Left lung (tissue), 14 donors: ENCODE measurements at places on chromosomes 6 and 20. TPM values are rescaled to one million over a fixed set of nuclear protein-coding genes. Genes with fewer than 3 reads are reported as not detected.
A peak's percentile ranks its signal among the peaks of the same experiment; 100 is the strongest.

- DNase-seq: no peak
Measured at GRCh38 chr6:157272866-157273755, 50.2 kb downstream of the TMEM242 start.

- peak; percentile 85 for DNase-seq
Measured at GRCh38 chr6:45946352-45946751, 69.3 kb downstream of the CLIC5 start.

Gene IL17A
- not detected for total RNA-seq

DNA sequence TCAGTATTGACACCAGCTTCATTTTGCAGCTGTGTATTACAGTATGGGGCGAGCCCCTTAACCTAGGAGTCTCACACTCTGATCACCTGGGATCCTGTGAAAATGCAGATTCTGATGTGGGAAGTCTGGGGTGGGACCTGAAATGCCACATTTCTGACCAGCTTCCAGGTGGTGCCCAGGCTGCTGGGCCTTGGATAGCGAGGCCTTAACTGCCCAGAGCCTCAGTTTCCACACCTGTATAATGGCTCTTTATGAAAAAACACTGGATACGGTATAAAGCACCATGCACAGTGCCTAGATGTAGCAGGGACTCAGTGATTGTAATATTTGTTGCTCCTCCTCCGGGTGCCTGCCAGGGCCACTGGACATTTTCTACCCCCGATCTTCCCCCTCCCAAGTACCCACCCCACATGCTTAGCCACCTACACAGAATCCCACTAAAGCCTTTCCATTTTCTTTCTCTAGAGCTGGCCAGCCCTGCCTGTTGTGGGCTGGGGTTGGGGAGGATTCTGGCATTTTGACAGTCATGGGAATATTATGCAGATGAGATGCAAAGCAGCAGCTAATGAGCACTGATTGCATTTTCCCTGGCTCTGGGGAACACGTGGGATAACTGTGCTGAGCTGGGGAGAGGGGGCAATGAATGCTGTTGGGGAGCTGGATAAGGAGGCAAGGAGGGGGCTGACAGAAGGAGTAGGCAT is 44.8 kb downstream of the SPDEF start:
- DNase-seq: no peak

Gene ARFGEF3
- total RNA-seq: 16.9 TPM

DNA sequence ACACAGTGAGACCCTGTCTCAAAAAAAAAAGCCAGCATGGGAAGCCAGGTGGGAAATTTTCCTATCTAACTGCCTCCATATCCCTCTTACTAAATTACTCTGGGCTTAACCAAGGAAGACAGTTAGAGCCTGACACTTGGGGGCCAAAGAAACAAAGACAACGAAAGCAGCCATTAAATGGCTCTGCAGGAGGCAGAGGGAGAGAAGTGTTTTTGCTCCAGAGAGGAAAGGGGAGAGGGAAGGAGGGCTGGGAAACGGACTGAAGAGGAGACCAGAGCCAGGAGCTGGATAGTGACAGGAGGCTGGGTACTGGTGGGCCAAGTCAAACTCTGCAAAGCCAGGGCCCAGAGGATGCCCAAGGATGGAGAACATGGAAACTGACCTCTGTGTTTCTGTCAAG is 10.7 kb upstream of the TGIF2 start:
- DNase-seq: no peak

Gene OR12D3
- not detected for total RNA-seq

Gene SLC17A3
- total RNA-seq: 0.18 TPM
